Inflammatory macrophage (primary cell): ENCODE measurements at places on chromosomes 1 and 21.

GRCh38 chr1:179777731-179778130 is 34.6 kb downstream of the FAM163A start:
- DNase-seq = no peak

DNA sequence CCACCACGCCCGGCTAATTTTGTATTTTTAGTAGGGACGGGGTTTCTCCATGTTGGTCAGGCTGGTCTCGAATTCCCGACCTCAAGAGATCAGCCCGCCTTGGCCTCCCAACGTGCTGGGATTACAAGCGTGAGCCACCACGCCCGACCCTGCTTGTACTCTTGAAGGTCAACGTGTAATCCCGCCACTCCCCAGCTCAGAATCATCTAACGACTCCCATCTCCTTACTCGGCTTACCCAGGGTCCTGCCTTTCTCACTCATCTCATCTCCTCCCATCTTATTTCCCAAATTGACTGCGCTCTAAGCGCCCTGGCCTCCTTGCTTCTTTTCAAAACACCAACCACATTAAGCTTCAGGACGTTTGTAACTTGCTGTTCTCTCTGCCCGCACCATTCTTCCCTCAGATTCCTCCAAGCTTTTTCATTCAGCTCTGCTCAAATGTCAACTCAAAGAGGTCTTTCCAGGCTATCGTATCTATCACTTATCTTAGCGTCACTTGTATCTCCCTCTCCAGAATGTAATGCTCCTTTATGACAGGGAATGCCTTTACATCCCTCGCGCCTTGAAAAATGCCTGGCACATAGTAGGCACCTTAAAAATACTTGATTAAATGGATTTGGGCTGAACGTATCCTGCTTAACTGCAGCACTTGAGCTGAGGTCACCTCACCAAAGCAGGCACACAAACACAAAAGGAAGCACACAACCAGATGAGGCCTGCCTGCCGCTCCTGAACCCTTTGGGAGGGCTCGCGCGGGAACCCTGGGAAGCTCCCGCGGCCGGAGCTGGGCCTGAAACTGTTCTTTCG is 1.4 kb upstream of the USP1 start:
- DNase-seq = no peak

GRCh38 chr1:112511897-112512296 is 3.1 kb downstream of the WNT2B start:
- no peak for DNase-seq

GRCh38 chr1:235277709-235278108 is 50.3 kb downstream of the ARID4B start:
- DNase-seq = no peak
